Endothelial cell (in vitro differentiated cells): ENCODE measurements at places on chromosomes 2 and 18.
A peak's percentile ranks its signal among the peaks of the same experiment; 100 is the strongest.

GRCh38 chr2:195388028-195388427 lies 269.0 kb upstream of the SLC39A10 start:
- no peak overlapping the region for H3K27ac ChIP-seq
- DNase-seq: no peak
- H3K4me1 ChIP-seq: no peaks in the 10 kb centered on the region
- H3K4me3 ChIP-seq: no peak overlapping the region
- no peaks in the 10 kb centered on the region for H3K36me3 ChIP-seq

DNA sequence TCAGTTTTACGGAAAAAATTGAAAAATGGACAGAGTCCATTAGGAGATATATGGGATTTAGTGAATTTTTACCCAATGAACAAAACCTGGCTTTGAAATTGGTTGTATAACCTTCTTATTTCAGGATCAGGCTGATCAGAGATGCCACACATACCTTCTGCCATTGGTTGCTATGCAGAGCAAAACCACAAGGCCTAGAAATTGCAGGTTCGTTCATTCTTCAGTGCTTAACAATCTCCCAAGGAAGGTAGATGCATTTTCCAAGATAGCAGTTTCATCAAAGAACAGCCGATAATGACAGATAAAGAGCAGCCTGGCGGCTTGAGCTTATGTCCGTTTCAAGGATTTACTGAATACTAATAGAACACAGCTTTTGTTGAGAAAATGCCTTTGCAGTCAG lies 868.8 kb downstream of the EPHA4 start:
- H3K27me3 ChIP-seq: no peaks in the 10 kb centered on the region
- H3K4me1 ChIP-seq: no peaks in the 10 kb centered on the region
- H3K4me3 ChIP-seq: no peak overlapping the region
- H3K27ac ChIP-seq: no peak overlapping the region

GRCh38 chr2:219465659-219466561 lies 31.3 kb downstream of the SPEG start:
- peaks cover 3% of the 10 kb centered on the region for H3K36me3 ChIP-seq
- no peak overlapping the region for H3K27ac ChIP-seq
- H3K4me3 ChIP-seq: no peak overlapping the region
- no peaks in the 10 kb centered on the region for H3K4me1 ChIP-seq
- DNase-seq: no peak

GRCh38 chr2:195212586-195212985 lies 444.4 kb upstream of the SLC39A10 start:
- H3K4me1 ChIP-seq: no peaks in the 10 kb centered on the region
- H3K27me3 ChIP-seq: peaks cover 1% of the 10 kb centered on the region

GRCh38 chr2:227576110-227576509 lies 22.6 kb upstream of the SCYGR2 start:
- no peak overlapping the region for H3K27ac ChIP-seq
- peaks cover 4% of the 10 kb centered on the region for H3K27me3 ChIP-seq
- no peaks in the 10 kb centered on the region for H3K36me3 ChIP-seq
- peaks cover 7% of the 10 kb centered on the region for H3K4me1 ChIP-seq
- no peak for DNase-seq

- peaks cover 8% of the 10 kb centered on the region for H3K36me3 ChIP-seq
Measured at GRCh38 chr18:78087338-78087737, 837.7 kb downstream of the GALR1 start.

GRCh38 chr2:30527859-30528258 lies 80.8 kb downstream of the LCLAT1 start:
- H3K4me3 ChIP-seq: no peak overlapping the region
- no peak for DNase-seq

DNA sequence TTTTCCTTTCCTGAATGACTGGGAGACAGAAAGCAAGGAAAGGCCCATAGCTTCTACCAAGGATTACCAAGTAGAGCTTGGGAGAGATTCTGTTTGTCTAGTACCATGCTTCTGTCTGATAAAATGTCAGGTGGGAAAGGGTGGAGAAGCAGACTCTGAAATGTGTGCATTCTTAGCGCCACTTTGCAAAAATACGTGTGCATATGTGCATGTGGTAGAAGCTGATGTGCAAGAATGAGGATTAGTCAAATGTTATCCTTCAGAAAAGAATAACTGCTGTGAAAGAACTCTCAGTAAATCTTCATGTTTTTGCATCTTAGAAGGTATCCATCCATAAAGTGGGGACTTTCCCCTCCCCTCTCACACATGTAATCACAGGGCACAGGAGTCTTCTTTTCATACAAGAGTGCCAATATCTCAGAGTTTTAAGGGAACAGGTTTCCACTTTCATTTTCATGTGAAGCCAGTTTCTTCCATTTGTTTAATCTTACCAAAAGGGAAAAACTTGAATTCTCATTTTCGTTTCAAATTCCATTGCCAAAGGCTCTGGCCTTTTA lies 15.4 kb upstream of the DGKD start:
- no peaks in the 10 kb centered on the region for H3K4me1 ChIP-seq
- H3K36me3 ChIP-seq: no peaks in the 10 kb centered on the region
- peaks cover 3% of the 10 kb centered on the region for H3K27me3 ChIP-seq
- no peak overlapping the region for H3K27ac ChIP-seq
- no peak overlapping the region for H3K4me3 ChIP-seq
- no peak for DNase-seq

DNA sequence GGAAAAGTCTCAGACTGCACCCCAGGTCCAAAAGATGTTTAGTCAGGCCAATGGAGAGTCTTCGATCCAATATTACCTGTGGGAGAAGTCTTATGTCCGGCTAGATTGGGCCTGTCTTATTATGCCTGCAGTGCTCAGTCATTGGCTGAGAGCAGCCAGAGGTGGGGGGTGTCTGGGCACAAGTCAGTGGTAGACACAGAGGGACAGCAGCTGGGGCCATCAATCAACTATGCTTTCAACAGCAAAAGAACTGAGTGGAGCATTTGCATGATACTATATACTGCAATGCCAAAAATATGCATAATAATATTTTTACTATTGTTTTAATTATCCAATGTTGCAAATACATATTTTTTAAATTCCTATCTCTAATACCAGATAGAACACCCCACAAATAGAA lies 298.6 kb upstream of the CDH20 start:
- no peaks in the 10 kb centered on the region for H3K36me3 ChIP-seq
- H3K4me1 ChIP-seq: no peaks in the 10 kb centered on the region
- H3K27ac ChIP-seq: no peak overlapping the region
- H3K4me3 ChIP-seq: no peak overlapping the region
- H3K27me3 ChIP-seq: no peaks in the 10 kb centered on the region
- DNase-seq: no peak

DNA sequence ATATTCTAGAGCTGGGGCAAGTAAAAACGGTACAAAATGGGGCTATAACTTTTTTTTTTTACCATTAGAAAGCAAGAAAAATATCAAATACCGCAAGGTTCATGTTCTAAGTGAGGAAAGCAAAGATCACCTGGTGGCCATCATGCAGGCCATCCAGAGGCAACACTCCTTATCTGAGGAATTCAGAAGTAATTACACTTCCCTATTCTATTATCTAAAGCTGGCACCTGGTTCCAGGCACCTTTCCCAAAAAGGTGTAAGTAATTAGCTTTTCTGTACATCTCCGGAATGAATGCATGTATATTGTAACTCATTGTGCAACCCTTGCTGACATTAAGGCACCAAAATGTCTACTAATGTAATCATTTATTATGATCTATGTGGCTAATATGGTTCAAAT lies 152.5 kb upstream of the GYPC start:
- H3K36me3 ChIP-seq: no peaks in the 10 kb centered on the region
- H3K27ac ChIP-seq: no peak overlapping the region
- DNase-seq: no peak
- H3K4me3 ChIP-seq: no peak overlapping the region

DNA sequence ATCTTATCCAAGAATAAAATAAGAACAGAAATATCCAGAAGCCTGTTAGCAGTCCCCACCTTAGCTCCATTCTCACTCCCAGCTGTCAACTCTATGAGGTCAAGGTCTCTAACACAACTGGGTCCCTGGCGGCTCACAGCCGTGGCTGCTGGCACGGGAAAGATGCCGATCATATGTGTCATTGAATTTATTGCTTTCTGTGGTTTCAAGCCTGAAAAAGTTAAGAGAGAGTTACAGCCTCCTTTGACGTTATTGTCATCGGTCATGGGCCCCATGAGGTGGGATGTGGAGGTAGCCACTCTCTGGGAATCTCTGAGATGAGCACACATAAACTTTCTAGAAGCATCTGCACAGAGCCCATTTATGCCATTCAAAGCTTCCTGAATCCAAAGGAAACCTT lies 28.7 kb upstream of the CABLES1 start:
- no peaks in the 10 kb centered on the region for H3K36me3 ChIP-seq
- no peak overlapping the region for H3K4me3 ChIP-seq
- peak overlapping the region; percentile 61 for H3K27ac ChIP-seq

GRCh38 chr18:10015941-10016819 lies 102.4 kb downstream of the VAPA start:
- peaks cover 7% of the 10 kb centered on the region for H3K27me3 ChIP-seq
- H3K36me3 ChIP-seq: no peaks in the 10 kb centered on the region
- H3K4me3 ChIP-seq: no peak overlapping the region
- no peak for DNase-seq
- H3K27ac ChIP-seq: no peak overlapping the region
- H3K4me1 ChIP-seq: peaks cover 8% of the 10 kb centered on the region

GRCh38 chr2:209383212-209383611 lies 40.6 kb upstream of the MAP2 start:
- no peaks in the 10 kb centered on the region for H3K36me3 ChIP-seq
- DNase-seq: no peak
- no peak overlapping the region for H3K27ac ChIP-seq
- H3K4me1 ChIP-seq: no peaks in the 10 kb centered on the region
